ENCODE measurements at places on chromosomes 2 and 18.

DNA sequence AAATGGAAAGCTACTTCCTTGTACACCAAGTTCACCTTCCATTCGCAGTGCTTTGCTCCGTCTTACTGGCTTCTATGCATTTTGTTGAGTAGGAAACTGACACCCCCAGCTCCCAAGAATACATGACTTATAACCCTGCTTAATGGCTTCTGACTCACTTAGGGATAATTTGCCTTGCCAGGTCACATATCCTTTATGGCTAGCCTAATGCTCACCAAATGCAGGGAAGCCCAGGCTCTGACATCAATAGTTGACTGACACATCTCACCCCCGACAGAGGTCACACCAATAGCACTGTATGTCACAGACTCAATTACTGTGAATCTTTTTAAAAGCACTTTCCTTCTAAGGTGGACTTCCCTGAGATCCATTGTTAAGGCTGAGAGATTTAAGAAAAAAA is 147.2 kb downstream of the DTNA start:
- H3K36me3 ChIP-seq: no peaks in the 10 kb centered on the region
- H3K4me1 ChIP-seq: peaks cover 15% of the 10 kb centered on the region
- H3K4me3 ChIP-seq: no peak overlapping the region
- H3K27ac ChIP-seq: no peak overlapping the region

DNA sequence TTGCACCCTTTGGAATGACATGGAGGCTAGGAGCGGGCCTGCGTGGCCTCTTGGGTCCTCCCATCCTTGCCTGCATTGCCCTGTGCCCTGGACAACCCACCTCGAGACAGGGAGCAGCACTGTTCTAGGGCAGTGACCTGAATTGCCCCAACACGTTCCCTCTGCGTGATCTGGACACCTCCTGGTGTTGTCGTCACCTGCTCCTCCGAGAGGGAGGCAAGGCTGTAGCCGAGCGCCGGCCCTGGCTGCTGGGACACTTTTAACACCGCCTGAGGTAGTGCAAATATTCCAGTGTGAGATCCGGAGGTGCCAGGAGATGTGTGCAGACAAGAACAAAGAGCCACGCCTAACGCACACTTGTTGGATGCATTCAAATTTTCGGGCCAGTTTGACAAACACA is 131.5 kb downstream of the SMAD7 start:
- H3K4me3 ChIP-seq: no peak overlapping the region

DNA sequence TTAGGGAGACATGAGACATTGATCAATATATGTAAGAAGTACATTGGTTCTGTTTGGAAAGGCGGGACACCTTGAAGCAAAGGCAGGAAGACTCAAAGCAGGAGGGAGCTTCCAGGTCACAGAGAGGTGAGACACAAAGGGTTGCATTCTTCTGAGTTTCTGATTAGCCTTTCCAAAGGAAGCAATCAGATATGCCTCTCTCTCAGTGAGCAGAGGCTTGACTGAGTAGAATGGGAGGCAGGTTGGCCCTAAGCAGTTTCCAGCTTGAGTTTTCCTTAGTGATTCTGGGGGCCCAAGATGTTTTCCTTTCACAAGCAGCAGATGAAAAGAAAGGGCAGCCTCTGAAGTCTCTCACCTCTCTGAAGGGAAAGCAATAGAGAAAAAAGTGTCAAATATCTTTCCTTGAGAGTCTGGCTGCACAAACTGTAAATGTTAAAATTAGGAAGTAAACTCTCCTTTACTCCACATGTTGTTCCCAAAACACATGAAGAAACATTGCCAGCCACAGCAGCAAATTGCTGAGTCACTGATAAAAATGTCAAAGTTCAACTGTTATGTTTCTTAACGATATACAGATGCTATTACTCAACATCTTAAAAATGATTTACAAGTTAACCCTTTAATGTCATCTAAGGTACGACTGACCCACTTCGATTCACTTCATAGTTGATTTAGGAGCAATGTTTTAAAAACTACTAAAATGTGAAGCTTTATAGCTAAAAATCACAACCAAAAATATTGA is 40.3 kb downstream of the CYB5A start:
- H3K4me3 ChIP-seq: no peak overlapping the region
- H3K4me1 ChIP-seq: peaks cover 9% of the 10 kb centered on the region
- DNase-seq: no peak
- H3K36me3 ChIP-seq: no peaks in the 10 kb centered on the region
- H3K27ac ChIP-seq: no peak overlapping the region

DNA sequence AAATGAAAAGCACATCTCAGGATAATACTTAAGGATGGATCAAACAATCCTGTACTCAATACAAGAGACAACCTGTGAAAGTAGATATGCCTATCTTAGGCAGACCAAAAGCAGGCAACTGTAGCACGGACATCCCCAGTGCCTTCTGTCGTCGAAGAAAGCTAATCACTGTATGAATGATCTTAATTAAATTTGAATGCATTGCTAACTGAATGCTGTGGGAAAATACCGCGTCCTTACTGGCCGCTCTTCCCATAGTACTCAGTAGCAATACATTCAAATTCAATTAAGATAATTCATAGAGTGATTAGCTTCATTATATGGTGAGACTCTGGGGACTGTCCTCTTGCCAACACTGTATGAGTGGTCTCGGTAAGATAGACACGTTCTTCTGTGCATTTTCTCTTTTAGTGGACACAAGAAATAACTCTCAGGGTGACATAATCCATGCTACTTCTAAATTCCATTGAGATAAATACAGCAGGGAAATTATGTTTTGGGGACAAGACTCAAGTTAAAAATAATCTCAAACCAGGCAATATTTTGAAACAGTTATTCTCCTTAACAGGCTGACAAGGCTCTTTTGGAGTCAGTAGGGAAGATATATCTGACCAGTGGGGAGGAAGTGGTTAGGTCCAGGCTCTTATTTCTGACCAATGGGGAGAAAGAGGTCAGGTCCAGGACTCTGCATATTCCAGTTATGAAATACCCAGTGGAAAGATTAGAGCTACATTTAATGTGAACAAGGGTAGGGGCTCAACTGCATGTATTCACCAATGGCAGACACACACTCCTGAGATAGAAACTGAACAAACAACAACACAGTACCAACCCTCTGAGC is 97.3 kb downstream of the DOCK10 start:
- H3K36me3 ChIP-seq: peaks cover 66% of the 10 kb centered on the region
- peak overlapping the region; percentile 84 for H3K4me3 ChIP-seq
- H3K4me1 ChIP-seq: peaks cover 74% of the 10 kb centered on the region
- DNase-seq: no peak

- no peak overlapping the region for H3K27ac ChIP-seq
- no peak overlapping the region for H3K4me3 ChIP-seq
- H3K27me3 ChIP-seq: no peaks in the 10 kb centered on the region
- no peaks in the 10 kb centered on the region for H3K4me1 ChIP-seq
- H3K36me3 ChIP-seq: no peaks in the 10 kb centered on the region
Measured at GRCh38 chr2:211802666-211803065, 735.9 kb downstream of the ERBB4 start.
